ENCODE measurements at places on chromosomes 5 and 9.

GRCh38 chr5:82664732-82665131 lies 386.6 kb upstream of the RPS23 start:
- DNase-seq = no peak

GRCh38 chr5:2204366-2205184 lies 321.9 kb upstream of the IRX4 start:
- DNase-seq = no peak

GRCh38 chr5:10173716-10174115 lies 76.0 kb downstream of the ATPSCKMT start:
- DNase-seq = no peak

GRCh38 chr5:95799191-95799835 lies 23.2 kb downstream of the GLRX start:
- DNase-seq = no peak

- DNase-seq = no peak
Measured at GRCh38 chr9:128632066-128632465, 24.6 kb downstream of the DYNC2I2 start.

- DNase-seq = no peak
Measured at GRCh38 chr9:122860319-122861142, 32.1 kb upstream of the PDCL start.

GRCh38 chr9:130463763-130464745 lies 19.3 kb downstream of the ASS1 start:
- no peak for DNase-seq

DNA sequence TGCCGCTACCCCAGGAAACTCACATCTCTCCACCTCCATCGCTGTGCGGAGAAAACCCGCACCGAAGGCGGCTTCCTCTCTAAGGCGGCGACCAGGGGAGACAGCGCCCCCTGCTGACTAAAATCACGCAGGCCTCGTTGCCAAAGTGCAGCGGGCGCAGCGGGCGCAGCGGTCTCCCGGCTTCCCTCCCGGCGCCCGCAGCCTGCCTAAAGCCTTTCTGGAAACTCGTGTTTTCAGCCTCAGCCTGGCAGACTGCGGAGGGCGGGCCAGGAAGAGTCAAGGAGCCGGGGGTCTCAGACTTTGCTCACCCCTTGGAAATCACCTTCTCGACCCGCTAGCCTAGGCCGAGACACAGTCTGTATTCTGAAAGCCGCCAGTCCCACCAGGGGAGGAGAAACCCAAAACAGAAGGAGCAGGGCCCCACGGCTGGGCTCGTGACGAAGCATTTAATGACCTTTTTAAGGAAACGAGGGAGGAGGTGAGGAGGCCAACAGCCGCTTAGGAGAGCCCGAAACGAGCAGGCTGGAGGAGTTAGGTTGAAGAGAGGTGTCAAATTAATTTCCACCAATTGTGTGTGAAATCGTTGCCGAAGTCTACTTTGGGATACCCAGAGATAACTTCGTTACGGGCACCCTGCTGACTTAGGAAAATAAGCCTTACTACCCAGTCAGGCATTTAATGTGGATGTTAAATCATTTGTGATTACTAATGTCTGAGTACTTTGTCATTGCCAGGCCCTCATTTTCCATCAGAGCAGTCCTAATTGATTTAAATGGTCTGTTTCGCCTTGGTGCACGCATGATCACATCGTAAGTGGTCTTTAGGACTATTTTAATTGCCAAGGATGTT lies 7.3 kb upstream of the FOXB2 start:
- no peak for DNase-seq

GRCh38 chr9:85523202-85523601 lies 218.6 kb downstream of the AGTPBP1 start:
- DNase-seq = no peak

DNA sequence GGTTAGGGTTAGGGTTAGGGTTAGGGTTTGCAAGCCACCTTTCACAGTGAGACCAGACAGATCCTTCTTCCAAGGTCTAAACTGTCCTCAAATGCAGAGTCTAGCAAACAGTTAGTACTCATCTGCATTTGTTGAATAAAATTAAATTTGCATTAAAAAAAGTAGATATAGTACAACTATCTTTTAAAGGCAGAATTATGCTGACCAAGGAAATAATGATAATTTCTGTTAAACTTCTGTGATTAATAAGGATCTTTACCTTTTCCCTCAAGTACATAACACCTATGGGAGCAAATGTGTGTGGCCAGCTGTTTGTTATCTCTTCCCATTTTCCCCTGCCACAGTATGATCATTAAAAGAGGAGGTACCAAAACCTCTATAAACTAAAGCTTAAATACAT lies 19.8 kb downstream of the PUM3 start:
- no peak for DNase-seq

DNA sequence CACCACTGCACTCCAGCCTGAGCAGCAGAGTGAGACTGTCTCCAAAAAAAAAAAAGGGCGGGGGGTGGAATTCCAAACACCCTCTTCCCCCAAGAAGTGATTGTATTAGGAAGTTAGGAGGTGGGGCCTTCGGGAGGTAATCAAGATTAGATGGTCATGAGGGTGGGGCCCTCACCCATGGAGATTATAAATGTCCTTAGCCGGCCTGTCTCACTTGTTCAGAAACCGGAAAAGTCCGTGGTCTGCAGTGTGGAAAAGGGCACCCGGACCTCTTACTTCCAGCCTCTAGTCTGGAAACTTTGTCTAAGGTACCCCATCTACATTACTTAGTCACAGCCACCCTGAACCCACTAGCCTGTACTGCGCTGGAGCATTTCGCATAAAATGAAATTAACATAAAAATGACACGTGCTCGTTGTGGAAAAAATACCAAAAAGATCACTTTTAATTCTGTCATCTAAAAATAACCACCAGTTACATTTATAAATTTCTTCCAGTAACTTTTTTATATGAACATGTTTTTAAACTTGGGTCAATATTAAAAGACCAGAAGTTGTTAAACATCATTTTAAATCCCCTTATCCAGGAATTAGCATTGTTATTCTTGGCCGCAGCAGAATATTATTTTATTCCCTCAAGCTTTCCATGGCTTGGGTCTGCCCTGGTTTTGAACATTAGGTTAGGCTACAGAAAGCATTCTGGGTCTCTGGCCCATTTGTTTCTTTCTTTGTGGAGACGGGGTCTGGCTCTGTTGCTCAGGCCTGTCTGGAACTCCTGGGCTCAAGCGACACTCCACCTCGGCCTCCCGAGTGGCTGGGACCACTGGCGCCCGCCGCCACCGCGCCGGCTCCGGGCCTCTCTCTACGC lies 1.2 kb upstream of the CKS2 start:
- no peak for DNase-seq

DNA sequence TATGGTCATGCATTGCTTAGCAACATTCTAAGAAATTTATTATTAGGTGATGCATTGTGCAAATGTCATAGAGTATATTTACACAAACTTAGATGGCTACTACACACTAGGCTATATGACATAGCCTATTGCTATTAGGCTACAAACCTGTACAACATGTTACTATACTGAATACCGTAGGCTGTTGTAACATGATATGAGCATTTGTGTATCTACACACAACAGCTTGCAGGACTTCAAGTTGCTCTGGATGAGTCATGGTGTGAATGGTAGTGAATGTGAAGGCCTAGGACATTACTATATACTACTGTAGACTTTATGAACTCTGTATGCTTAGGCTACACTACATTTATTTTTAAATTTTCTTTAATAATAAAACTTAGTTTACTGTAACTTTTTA lies 107.2 kb upstream of the MAMDC2 start:
- DNase-seq = no peak

DNA sequence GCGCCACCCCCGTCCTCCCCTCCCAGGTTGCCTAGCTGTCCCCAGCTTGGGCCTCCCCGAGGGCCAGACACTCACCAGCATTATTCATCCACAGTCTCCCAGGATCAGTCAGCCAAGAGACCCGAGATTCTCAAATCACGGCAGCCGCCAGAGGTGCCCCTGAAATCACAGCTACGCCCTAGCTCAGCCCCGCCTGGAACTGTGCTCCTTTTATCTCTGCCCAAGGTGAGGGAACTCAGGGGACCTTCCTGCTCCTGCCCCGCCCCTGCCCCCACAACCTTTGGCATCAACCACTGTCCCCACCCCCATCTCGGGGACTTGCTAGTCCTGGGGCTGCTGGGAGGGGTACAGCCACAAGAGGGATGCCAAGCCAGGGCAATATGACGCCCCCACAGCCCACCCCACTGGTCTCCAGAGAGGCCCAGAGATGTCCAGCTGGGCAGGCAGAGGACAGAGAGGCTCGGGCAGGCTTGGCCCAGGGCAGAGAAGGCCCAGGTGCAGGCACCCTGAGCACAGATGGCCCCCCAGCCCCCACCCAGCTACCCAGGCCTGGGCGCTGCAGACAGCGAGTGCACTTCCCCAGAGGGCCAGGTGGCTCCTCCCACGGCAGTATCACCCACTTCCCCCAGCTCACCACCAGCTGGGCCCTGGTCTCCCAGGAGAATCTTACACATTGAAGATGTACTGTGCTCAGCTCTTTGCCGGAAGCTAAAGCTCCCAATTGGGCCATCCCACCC lies at the start of gene FUT7:
TSS of gene FUT7 (minus strand) at position 185 of the 737 bp plus-strand sequence. CDS start at position 88, 97 bp downstream.
- DNase-seq = no peak

DNA sequence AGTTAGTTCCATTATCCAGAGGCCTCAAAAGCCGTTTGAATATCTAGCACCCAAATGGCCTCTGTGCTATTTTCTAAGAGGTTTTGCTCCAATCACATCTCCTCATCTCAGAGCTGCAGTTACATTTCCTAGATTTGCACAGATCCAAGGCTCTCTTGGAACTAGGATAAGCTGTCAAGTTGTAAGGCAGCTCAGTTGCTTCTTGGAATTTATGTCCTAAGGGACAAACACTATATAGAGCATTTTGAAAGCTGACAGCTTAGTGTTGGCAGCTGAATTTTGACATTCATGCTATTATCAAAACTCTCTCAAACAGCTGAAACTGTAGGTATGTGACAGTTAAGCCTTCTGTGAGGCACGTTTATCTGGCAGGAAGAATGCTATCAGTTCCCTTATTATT lies 97.0 kb downstream of the MACIR start:
- DNase-seq = no peak

- DNase-seq = no peak
Measured at GRCh38 chr5:98275980-98276379, 497.5 kb upstream of the RGMB start.
